ENCODE measurements at places on chromosomes 11 and 22.

GRCh38 chr22:46201059-46201757 lies 48.9 kb downstream of the CDPF1 start:
- DNase-seq, result no peak

DNA sequence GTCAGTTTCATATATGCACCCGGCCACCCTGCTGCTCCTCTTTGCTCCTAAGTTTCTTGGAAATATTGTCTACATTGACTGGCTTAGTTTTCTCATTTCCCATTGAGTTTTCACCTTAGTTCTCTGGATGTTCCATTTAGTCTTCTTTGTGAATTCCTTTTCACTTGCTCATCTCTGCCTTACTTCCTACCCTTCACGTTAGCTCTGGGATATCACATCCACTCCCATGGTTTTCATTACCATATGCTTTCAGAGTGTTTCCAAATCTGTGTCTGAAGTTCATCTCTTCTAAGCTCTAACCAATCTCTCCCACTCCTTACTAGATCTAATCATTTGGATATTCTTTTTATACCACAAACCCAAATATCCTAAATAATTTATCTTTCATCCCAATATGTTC lies 226.4 kb downstream of the FAM76B start:
- no peak for DNase-seq

GRCh38 chr22:23381661-23382427 lies 198.2 kb downstream of the IGLL1 start:
- no peak for DNase-seq

- no peak for DNase-seq
Observed at GRCh38 chr11:3942956-3943497, 87.6 kb downstream of the STIM1 start.

DNA sequence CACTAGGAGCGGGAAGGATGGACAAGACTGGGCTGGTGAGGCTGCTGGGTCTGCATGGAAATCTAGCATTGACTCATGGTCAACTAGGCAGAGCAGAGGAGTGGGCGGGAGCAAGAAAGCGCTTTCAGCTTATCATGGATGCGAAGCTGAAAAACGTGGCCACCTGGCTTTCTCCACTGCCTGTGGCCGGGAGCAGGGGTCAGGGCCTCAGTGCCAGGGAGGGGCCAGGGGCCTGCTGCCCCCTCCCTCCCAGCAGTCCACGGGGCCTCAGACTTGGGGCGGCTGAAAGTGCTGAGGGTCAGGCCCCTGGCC lies 45.5 kb downstream of the ALX4 start:
- DNase-seq, result no peak

GRCh38 chr11:17918049-17918605 lies 94.7 kb downstream of the SERGEF start:
- no peak for DNase-seq

All from epithelial cell of prostate (primary cell).